ENCODE measurements at places on chromosomes 12 and 14.

GRCh38 chr14:69858801-69859200 is 20.4 kb upstream of the SMOC1 start:
- no peak for DNase-seq

DNA sequence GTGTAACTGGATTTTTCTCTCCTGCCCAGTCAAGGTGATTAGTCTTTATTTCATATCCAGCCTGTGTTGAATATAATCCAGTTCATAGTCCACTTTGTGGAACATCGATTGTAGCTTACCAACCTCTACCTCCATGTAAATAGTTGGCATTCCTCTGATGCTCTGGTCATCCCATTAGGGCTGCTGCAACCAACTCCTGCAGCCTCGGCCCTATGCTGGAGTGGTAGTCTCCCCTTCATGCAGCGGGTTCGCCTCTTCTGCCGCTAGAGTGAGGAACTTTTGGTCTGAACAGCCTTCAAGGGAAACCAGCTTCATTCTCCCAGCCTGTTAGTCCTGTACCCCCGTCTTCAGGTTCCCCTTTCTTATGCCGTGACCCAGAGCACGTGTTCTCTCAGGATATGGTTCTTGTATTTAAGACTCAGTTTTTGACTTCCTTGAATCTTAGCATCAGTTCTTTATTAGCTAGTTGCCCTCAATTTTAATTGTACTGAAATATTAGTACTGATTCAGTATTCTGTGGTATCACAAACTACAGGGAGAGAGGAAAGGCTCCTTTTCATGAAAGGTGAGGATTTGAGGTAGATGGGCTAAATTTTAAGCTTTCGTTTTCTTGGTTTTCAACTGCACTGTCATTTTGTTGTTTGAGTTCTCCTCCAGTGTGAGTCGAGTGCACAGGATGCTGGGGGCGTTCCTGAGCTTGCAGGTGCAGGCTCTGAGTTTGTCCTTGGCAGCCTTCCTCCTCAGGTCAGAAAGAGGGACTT is 33.2 kb downstream of the ZNF664 start:
- no peak for DNase-seq

DNA sequence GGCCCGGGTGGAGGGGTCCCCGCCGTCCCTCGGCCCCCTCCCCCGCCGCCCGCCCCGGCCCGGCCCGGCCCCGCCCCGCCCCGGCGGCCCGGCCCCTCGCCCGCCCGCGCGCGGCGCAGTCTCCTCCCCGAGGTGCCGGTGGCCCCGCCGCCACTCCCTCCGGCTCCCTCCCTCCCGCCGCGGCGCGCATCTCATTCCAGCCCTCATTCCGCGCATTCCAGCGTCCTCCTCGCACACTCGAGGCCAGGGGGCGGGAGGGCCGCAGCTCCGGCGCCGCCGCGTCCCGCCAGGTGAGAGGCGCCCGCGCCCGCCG is at the start of gene TEAD4:
Gene TEAD4, plus strand, starts transcription at position 206 of the 313 bp plus-strand sequence.
- no peak for DNase-seq

DNA sequence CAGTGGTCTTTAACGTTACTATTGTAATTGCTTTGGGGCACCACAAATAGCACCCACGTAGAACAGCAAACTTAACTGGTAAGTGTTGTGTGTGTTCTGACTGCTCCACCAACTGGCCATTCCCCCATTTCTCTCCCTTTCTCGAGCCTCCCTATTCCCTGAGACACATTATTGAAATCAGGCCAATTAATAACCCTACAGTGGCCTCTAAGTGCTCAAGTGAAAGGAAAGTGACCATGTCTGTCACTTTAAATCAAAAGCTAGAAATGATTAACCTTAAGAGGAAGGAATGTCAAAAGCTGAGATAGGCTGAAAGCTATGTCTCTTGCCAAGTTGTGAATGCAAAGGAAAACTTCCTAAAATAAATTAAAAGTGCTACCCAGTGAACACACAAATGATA is 22.3 kb downstream of the PPP1R13B start:
- no peak for DNase-seq

- no peak for DNase-seq
Observed at GRCh38 chr14:68625366-68626090, 167.3 kb downstream of the ZFP36L1 start.

GRCh38 chr12:56978397-56979138 is 21.2 kb upstream of the RDH16 start:
- no peak for DNase-seq

Data from activated CD8-positive, alpha-beta memory T cell treated with anti-CD3 and anti-CD28 coated beads, Interleukin-2, amount 50 U/mL, for 4 hours (primary cell).